ENCODE measurements at places on chromosomes 6 and 20. TPM values are rescaled to one million over a fixed set of nuclear protein-coding genes. Genes with fewer than 3 reads are reported as not detected.
A peak's percentile ranks its signal among the peaks of the same experiment; 100 is the strongest.

RBM24 gene
- 6.7 TPM for total RNA-seq

DNA sequence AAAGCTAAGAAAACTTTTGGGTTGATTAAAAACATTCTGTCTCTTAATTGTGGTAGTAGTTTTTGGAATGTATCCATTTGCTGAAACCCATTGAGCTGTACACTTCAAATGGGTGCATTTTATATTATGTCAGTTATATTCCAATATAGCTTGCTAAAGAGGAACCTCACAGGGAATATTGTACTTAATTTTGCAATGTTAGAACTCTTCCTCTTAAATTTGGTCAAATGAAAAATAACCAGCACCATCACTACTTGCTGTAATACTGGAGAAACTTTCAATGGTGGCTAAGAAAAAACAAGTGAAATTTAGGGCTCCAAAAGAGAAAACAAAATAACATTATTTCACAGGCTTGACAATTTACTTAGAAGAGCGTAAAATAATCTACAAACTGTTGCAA lies 651.5 kb downstream of the MAFB start:
- DNase-seq, result no peak

DNA sequence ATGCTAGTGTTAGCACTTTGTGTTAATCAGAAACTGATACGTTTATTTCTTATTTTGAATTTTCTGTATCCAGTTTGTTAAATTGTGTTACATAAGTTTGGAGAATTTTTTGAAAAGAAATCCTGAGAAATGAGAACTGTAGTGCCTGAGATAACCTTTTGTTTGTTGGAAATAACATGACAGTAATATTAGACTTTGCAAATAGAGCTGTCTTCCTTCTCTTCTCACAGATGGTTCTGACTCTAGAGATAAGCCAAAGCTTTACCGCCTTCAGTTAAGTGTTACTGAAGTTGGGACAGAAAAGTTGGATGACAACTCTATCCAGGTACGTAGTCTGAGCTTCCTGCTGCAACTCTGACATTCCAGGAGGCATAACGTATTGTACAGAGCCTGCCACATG lies 69.9 kb downstream of the AFDN start:
- no peak for DNase-seq

- no peak for DNase-seq
These were observed 112.1 kb upstream of the THBS2 start for GRCh38 chr6:169365567-169366257.

DNA sequence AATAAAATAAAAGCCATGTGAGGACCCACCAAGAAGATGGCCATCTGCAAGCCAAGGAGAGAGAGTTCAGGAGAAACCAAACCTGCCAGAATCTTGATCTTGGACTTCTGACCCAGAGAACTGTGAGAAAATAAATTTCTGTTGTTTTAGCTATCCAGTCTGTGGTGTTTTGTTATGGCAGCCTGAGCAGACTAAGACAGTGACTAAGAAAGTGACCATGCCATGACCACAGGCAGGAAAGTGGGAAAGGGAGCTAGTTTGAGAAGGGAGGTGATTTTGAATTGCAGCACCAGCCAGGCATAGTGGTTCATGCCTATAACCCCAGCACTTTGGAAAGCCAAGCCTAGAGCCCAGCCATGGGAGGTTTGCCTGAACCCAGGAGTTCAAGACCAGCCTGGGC lies 21.9 kb upstream of the C6orf62 start:
- peak; percentile 37 for DNase-seq

GRCh38 chr6:50180646-50181045 lies 130.9 kb upstream of the DEFB112 start:
- no peak for DNase-seq

- peak; percentile 65 for DNase-seq
These were observed 179.8 kb downstream of the DTNBP1 start for GRCh38 chr6:15483060-15483459.

- DNase-seq, result no peak
These were observed 94.0 kb upstream of the SLC2A12 start for GRCh38 chr6:134146268-134147033.

DNA sequence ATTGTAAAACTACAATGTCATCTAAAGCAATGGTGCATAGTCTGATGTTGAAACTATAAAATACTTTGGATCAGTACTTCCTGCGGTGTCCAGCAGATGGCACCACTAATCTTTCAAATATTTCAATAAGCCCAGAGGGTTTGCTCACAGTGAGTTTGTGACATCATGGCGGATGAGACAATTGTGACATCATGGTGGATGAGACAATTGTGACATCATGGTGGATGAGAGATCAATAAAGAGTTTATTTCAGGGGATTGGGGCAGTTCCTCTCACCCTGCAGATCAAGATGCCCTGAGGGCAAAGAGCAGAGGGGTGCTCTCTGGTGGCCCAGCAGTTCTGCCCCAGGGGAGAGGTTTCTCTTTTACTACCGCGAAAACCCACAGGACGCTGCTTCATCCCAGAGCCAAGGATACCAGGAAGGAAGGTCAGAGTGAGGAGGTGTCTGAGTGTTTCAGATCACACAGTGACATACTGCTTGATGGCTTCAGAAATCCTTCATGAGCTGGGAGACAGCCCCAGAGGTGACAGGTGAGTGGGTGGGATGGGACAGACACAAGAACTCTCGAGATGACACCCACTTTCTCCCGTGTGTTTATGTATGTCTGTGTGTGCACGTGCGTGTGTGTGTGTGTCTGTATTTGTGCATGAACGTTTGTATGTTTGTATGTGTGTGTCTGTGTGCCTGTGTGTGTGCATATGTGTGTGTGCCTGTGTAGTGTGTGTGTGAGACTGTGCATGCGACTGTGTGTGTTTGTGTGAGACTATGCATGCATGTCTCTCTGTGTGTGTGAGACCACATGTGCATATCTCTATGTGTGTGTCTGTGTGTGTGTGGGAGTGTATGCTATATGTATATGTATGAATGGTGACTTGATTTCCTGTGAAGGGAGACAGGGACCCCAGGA lies 7.3 kb upstream of the ULBP2 start:
- peak; percentile 77 for DNase-seq

- no peak for DNase-seq
These were observed 52.9 kb downstream of the RNF217 start for GRCh38 chr6:125015152-125015551.

TMEM200A gene
- 47.8 TPM for total RNA-seq

SOBP gene
- 1.1 TPM for total RNA-seq

- peak; percentile 31 for DNase-seq
These were observed 256.4 kb downstream of the GMPR start for GRCh38 chr6:16494793-16495192.

GRCh38 chr20:63580796-63581461 lies 6.9 kb upstream of the HELZ2 start:
- peak; percentile 54 for DNase-seq

DNA sequence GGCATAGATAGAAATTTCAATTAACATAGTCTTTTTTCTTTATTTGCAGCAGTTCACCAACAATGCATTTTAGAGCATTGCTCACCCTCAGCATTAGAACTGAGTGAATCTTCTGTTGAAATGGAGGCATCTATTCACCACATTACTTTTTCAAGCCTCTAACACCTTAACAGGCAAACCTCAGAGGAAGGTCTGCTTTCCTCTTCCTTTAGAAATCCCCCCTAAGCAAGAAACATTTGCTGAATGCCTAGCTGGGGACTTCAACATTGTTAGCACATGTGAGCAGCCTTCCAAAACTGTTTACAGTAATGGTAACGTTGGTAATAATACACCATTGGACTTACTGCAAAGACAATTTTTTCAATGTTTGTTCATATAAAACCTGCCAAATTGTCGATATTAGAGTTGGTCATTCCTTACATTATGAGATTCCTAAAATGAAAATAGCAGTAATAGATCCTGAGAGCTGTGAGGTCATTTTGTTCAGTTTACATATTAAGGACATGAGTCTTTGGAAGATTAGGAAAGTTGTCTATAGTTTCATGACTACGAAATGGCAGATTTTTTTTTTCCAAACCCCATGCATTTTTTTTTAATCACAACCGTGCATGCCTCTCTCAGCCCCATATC lies 20.6 kb upstream of the AKIRIN2 start:
- peak; percentile 83 for DNase-seq

ADGRF5 gene
- total RNA-seq, result not detected

- DNase-seq, result no peak
These were observed 297.4 kb downstream of the QKI start for GRCh38 chr6:163711615-163712565.

- peak; percentile 97 for DNase-seq
These were observed 64.7 kb downstream of the SASH1 start for GRCh38 chr6:148407372-148407771.

LAMP5 gene
- total RNA-seq, result under 0.01 TPM

DNA sequence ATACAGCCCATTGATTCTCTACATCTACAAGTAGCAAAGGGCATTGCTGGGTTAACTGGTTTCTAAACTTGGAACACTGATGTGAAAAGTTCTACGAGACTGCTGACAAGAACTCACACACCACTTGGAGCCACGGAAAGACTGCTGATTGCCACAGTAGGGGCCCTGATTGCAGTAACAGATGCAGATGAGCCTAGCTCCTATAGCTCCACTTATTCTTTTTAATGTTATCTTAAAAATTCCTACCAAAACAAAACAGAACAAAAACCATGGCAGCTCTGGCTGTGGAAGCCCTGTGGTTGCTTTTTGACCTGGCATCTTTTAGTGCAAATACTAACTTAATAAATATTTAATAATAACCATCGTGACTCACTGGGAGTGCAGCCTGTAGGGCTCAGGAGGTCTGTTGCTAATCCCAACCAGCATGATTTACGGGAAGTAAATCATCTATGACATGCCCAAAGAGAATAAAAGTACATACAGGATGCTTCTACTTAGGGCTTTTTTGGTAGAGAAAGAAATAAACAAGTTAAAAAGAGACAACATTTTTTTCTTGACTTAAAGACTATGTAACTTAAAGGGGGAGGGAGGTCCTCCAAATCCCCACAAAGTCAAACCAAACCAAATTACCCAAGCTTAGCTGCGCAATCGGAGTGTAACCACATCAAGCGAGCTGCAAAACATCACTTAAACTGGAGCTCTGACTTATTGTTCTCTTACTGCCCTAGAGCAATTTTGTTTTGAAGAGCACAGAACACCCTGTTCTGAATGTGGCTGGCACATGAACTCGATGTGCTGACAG lies 87.2 kb downstream of the FKBP5 start:
- DNase-seq, result peak; percentile 93

ZNF322 gene
- total RNA-seq, result 18.9 TPM

HMGCLL1 gene
- total RNA-seq, result not detected

GRCh38 chr20:17896193-17896723 lies 72.3 kb downstream of the SNX5 start:
- no peak for DNase-seq

OR12D3 gene
- total RNA-seq, result not detected

TRIM10 gene
- not detected for total RNA-seq

DNA sequence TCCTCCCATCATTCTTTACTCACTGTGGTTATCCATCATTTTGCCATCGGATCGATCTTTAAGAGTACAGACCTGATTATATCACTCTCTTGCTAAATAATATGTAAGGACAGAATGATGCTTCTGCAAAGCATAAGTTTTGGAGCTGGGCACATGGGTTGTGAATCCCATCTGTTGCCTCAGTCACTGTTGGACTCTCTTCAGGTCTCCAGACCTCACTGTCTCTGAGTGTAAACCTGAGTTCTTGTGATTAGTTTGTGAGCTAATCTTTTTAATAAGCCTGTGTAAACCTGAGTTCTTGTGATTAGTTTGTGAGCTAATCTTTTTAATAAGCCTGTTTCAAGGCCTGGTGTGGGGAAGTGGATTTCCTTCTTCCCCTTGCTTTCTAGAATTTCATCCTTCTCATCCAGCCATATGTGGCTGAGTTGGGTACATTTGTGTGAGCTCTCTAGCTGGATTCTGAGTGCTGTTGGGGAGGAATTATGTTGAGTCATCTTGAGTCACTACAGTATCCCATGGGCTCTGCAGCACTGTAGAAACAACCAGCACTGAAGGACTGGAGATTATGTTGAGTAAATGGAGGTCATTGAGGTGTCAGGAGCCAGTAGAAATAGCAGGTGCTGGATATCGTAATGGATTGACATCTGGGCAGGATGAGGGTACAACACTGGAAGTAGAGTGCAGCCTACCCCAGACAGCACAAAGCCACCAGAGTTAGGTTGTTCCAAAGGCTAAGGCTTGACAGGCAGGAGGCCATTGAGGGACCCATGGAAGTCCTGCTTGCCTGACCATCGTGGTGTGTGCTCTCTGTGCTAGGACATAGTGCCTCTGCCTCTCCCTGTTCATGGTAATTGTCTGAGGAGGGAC lies 52.4 kb downstream of the SCAND1 start:
- peak; percentile 97 for DNase-seq

DNA sequence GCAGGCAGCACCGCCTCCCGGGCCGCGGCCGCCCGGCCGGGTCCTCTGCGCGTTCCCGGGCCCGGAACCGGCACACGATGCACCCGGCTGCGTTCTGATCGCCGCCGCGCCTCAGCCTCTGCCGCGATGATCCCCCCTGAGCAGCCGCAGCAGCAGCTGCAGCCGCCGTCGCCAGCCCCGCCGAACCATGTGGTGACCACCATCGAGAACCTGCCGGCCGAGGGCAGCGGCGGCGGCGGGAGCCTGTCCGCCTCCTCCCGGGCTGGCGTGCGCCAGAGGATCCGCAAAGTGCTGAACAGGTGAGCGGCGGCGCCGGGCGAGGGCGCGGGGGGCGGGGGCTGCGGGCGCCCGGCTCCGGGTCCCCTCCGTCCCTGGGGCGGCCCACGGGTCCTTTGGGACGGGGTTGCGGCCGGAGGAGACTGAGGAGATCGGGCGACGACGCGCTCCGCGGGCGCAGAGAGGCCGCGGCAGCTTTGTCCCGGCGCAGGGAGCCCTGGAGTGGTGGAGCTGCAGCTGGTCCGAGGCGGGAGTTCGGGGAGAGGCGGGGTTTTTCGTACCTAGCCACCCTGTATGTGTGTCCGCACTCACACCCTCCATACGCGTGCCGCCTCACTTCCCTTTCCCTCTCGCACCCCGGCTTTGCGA lies 659 bp downstream of the SLC35F1 start:
- no peak for DNase-seq

WFDC5 gene
- not detected for total RNA-seq

DNA sequence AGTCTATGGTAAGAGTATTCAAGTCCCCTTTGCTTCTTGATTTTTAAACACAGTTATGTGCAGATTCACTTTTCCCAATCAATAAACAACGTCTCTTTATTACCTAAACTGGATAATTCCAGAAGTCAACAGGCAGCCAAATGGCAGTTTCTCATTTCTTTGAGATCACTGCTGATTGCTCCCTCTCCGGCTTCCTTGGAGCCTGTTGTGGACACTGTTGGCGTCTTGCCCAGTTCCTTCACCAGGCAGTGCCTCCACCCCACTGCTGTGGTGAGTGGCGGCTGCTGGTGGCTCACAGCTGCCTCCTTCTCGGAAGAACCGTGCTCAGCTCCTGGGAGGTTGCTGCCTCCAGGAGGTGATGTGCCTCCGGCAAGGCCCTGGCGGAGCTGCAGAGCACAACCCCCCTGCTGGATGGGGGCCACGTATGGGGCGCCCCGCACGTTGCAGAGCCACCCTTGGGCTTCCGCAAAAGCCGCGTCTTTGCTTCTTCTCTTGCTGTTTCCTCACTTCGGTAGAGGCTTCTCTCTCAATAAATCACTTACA lies 105.1 kb upstream of the CNKSR3 start:
- peak; percentile 60 for DNase-seq

DNA sequence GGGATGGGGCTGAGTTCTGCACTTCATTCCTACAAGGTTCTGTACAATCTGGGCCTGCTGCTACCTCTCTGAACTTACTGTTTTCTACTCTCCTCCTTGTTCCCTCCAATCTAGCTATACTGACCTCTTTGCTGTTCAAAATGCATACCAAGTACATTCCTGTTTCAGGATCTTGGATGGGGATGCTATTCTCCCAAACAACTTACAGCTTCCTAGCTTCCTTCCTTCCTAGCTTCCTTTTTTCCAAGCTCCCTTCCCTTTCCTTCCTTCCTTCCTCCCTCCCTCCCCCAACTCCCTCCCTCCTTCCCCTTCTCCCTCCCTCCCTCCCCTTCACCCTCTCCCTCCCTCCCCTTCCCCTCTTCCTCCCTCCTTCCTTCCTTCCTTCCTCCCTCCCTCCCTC lies 117.9 kb downstream of the AHI1 start:
- DNase-seq, result no peak
